ENCODE measurements at places on chromosomes 2 and 18.

- DNase-seq, result no peak
Observed at GRCh38 chr18:8811115-8811514, 105.8 kb downstream of the MTCL1 start.

GRCh38 chr18:61845197-61845596 is 47.6 kb downstream of the RNF152 start:
- DNase-seq, result no peak

- peak; percentile 15 for DNase-seq
Observed at GRCh38 chr2:225041207-225041850, 939 bp downstream of the DOCK10 start.

GRCh38 chr2:236001166-236001828 is 166.9 kb downstream of the GBX2 start:
- DNase-seq, result no peak

GRCh38 chr18:58241026-58241679 is 197.1 kb downstream of the NEDD4L start:
- no peak for DNase-seq

- DNase-seq, result no peak
Observed at GRCh38 chr18:48982266-48982665, 31.5 kb upstream of the SMAD7 start.

GRCh38 chr18:5884375-5884774 is 10.9 kb downstream of the TMEM200C start:
- DNase-seq, result no peak

- DNase-seq, result no peak
Observed at GRCh38 chr2:88897715-88898114, 206.2 kb downstream of the RPIA start.

- DNase-seq, result no peak
Observed at GRCh38 chr18:46843372-46843771, 73.9 kb downstream of the PIAS2 start.

DNA sequence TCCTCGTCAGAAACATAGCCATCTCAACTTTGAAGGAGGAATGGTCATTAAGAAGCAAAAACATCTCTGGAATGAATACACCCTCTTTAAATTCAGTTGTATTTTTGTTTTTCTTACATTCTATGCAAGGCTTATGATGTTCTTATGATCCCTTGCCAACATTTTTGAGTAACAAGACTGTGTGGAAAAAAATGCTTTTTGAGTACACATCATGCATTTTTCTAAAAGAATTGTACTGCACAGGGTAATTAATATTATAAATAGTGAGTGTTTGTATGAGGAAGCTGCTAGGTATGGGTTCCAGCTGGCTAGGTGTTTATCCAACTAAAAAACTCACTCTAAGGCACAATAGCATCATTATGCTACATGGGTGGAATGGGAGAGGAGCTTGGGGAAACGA is 59.0 kb upstream of the SPATS2L start:
- no peak for DNase-seq

GRCh38 chr2:17106418-17106817 is 411.8 kb downstream of the RAD51AP2 start:
- no peak for DNase-seq

- no peak for DNase-seq
Observed at GRCh38 chr2:105917226-105917625, 172.5 kb downstream of the NCK2 start.

DNA sequence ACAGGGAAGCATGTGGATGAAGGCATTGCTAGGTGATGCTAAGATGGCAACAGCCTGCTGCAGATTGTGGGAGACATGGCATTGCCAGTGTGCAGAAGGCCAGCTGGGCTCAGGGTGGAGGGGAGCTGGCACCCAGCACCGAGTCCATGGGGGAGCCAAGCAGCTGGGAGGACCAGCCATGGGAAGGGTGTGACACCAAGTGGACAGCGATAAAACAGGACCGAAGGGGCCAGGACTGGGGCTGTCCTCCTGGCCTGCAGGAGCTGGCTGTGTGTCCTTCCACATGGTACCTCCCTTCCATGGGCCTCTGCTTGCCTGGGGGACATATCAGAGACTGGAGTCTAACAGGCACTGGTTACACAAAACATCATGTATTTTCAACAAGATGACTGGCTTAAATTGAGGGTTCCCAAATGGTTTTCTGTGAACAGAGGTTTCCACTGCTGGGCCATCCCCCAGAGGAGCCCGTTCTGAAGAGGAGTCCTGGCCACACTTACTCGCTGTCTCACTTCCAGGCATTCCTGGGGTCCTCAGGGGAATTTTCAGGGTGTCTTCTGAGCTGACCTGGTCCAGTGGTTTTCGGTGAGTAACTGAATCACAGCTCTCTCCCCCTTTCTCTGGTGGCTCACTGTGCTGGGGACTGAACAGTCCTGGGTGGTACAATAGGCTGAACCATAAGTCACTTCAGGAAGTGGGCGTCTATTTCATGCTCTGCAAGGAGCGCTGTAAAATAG is 60.4 kb upstream of the TNP1 start:
- DNase-seq, result no peak

GRCh38 chr18:25134861-25135260 is 217.1 kb downstream of the ZNF521 start:
- no peak for DNase-seq

DNA sequence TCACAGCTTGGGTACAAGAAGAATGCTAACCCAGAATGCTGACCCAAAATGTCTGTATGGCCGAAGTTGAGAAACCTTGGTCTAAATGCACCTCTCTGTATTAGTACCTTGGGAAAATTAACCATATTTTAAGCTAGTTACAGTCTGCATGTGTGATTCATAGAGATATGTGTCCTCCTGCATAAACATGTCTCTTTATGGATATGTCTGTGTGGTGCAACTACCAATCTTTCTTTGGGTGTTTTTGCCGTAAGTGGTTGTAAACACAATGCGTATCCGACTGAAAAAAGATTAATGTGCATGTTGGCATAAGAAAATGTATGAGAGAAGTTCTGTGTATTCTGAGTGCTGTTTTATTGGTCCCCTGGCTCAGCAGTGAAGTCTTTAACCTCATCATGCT is 54.2 kb upstream of the GAREM2 start:
- DNase-seq, result no peak

GRCh38 chr18:21958707-21959450 is 210.5 kb upstream of the GATA6 start:
- DNase-seq, result no peak

DNA sequence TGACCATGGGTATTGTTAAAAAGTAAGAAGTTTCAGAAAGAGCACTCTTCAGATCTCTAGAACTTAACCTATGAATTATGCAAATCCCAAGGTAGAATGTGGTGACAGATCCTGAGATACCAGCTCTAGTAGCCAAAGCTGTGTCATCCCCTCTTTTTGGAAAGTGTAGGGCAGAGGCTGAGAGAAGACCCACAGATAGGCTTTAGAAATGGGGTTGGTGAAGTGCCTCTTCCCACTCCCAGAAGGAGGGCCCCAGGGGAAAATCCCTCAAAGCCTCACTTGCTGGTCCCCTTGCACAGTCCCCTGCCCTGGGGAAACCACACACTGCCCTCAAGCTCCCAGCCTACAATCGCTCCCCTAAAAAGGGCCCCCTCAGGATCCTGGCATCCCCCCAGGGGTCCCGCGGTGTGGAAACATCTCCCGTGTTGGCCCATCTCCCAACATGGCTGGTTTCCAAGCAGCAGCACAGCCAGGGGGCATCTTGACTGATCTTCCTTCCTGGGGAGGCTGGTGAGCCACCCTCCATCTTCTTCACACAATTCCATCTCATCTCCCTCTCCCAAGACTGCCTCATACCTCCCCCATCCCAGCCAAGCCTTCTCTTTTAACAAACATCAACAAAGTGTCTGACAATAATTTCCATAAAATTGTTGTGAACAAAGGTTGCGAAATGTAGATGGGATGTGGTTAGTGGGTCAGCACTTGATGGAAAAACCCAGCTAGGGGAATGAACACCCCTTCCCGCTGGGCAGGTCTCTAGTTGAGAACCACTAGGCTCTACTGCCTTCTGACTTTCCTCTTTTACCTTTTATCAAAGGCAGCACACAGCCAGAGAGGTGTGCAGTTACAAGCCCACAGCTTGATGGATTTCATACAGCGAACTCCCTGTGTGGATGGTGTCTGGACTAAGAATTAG is 25.1 kb downstream of the MAL start:
- DNase-seq, result no peak

DNA sequence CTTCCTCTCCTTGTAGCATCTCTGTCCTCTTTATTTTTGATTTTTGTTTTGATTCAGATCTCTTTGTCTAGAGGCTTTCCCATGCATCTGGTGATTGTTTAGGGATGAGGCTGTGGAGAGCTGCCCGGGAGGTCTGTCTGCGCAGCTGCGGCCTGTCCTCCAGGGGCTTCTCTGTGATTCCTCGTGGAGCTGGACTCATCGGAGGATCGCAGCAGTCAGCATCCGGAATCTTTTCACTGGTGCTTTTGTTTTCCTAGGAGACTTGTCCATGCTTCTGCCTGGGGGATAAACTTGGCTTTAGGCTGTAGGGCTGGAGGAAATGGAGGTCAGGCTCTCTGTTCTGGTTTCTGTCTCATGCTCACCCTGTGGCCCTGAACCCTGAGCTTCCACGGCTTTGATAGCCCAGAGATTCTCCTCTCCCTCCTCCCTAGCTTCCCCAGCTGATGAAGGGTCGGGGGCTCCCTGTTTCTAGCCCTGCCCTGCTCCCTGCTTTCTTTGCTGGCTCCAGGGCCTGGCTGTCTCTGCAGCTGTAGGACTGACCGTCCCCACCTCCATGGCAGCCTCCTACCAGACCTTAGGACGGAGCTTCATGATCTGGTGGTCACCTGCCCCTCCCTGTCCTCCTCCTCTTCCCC is 35.5 kb downstream of the ZNF532 start:
- peak; percentile 67 for DNase-seq
